ENCODE measurements at places on chromosomes 16 and 17. TPM values are rescaled to one million over a fixed set of nuclear protein-coding genes. Genes with fewer than 3 reads are reported as not detected.

RILP gene
- 6.7 TPM for total RNA-seq

CFAP97D1 gene
- total RNA-seq, result under 0.01 TPM

TCAP gene
- total RNA-seq, result 0.37 TPM

PDILT gene
- total RNA-seq, result not detected

C16orf89 gene
- total RNA-seq, result 3.3 TPM

TP53TG3C gene
- total RNA-seq, result not detected

SAMD14 gene
- total RNA-seq, result 1.4 TPM

KRTAP4-3 gene
- total RNA-seq, result not detected

PRRT2 gene
- 1.3 TPM for total RNA-seq

TSNAXIP1 gene
- 1.2 TPM for total RNA-seq

EZH1 gene
- total RNA-seq, result 14.7 TPM

SLC2A4 gene
- 0.28 TPM for total RNA-seq

CA7 gene
- total RNA-seq, result not detected

SPATA20 gene
- 59.6 TPM for total RNA-seq

CRYBA1 gene
- total RNA-seq, result not detected

KRT15 gene
- 0.74 TPM for total RNA-seq

EVPL gene
- under 0.01 TPM for total RNA-seq

ABCA9 gene
- total RNA-seq, result 10.0 TPM

LRRC36 gene
- 0.14 TPM for total RNA-seq

TEKT5 gene
- total RNA-seq, result 0.14 TPM

PYY gene
- not detected for total RNA-seq

Measured in smooth muscle cell of bladder (primary cell).